Foreskin fibroblast (primary cell): ENCODE measurements at places on chromosomes 7 and 10.
A peak's percentile ranks its signal among the peaks of the same experiment; 100 is the strongest.

DNA sequence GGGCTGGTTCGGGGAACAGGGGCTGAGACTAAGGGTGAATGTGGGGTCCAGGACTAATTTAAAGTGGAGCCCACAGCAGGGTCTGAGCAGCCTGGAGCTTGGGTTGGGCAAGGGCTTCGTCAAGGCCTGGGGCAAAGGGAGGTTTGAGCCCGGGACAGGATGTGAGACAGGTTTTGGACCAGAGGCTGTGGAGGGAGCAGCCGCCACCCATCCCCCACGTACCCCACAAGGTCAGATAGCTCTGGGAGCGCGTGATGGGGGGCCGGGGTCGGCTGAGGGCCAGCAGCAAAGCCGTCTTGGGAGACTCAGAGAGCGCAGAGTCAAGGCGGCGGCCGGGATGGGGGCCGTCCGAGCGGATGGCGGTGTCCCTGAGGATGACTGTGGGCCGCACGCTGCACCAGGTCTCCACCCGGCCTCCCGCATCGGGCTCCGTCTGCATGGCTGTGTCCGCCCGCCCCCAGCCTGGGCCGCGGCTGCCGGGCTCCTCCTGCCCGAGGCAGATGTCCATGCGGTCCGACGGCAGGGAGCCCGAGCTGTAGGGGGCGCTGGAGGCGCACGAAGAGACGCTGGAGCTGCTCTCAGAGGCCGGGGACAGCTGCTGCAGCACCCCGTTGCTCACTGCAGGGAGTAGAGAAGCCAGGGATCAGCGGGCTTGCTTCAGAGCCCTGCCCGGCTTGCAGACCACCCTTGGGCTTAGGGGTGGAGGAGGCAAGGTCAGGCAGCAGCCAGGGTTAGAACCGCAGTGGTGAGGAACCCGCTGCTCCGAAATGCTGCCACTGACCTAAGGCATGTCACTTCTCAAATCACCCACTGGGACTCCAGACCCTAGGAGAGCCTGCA, 12.1 kb downstream of the PDZD7 start:
- DNase-seq: peak; percentile 94

- no peak for DNase-seq
Observed at GRCh38 chr7:54687462-54688212, 71.4 kb downstream of the SEC61G start.

GRCh38 chr7:98420966-98421612, 20.2 kb upstream of the BAIAP2L1 start:
- DNase-seq: no peak

DNA sequence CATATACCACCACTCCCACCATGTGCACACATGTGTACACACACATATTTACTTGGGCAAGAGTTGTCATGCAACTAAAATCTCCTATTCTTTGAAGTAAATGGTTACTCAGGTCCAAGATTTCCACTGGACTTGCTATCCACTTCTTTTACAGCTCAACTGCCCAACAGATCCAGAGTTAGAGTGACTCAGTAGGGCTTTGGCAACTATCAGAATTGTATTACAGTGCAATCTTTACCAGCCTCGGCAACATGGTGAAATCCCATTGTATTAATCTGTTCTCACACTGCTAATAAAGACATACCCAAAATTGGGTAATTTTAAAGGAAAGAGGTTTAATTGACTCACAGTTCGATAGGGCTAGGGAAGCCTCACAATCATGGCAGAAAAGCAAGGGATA, 51.9 kb upstream of the ABLIM1 start:
- DNase-seq: peak; percentile 79

DNA sequence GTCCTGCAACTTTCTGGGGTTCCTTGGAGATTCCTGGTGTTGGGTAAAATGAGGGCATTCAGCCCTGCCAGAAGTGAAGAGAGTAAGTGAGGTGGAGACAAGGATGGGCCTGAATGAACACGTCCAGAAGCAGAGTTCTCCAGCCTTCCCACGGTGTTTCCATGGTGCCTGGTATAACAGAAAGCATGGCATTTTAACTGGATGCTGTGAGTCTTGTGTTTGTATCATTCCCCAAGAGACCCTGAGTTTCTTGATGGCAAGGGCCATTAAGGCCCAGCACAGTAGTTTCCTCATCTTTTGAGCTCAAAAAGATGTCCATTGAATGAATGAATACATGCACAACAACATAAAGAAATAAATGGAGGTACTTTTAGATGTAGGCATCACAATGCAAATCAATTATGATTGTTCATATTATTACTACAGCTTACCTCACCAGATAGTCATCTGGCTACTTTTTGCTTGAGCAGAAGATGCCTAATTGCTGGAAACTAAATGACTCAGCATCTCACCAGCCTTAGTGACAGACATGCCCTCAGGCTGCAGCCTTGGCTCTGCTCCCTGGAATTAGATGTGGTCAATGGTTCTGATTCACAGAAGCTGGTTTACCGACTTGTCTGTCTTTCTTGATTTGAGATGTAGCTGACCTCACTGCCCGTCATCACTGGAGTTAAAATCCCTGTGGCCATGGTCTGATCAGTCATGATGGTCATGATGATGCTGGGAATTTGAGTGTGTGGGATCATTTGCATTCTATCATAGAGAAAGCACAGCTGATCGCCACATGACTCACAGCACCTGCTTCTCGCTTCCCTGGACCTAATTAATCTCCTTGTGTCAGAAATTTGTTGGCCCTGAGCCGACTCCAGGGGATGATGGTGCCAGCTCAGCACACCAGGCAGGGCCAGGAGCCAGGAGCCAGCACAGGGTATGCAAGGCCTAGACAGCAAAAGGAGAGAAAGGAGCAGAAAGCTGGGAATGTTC, 83.9 kb downstream of the CXCL12 start:
- DNase-seq: peak; percentile 94

- DNase-seq: no peak
Observed at GRCh38 chr7:50305583-50306493, 1.3 kb downstream of the IKZF1 start.

- DNase-seq: no peak
Observed at GRCh38 chr7:138295049-138295637, 164.9 kb upstream of the TRIM24 start.

DNA sequence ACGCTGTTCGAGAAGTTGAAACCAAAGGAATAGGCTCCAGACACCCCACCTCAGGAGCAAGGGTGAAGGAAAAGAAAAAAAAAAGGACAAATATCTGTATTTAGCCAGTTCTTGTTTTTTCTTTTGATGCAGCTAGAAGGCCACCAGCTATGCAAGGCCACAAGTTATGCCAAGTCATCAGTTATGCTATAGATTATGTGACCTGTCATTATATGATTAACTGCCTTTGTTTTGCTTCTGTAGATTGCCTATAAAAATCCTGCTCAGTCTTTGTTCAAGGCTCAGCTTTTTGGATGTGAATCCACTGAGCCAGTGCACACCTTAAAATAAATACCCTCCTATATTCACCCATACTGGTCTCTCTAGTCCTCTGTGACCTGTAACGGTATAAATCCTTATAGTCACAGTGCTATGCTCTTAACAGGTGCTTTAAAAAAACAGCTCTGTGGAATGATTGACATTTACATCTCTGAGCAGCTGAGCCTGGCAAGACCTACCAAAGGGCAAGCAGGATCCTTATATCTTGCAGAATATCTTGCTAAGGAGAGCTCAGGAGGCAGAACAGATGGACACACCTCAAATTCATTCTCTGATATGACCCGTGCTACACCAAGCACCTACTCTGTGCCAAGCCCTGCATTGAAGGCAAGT, 20.4 kb downstream of the MAT1A start:
- no peak for DNase-seq

DNA sequence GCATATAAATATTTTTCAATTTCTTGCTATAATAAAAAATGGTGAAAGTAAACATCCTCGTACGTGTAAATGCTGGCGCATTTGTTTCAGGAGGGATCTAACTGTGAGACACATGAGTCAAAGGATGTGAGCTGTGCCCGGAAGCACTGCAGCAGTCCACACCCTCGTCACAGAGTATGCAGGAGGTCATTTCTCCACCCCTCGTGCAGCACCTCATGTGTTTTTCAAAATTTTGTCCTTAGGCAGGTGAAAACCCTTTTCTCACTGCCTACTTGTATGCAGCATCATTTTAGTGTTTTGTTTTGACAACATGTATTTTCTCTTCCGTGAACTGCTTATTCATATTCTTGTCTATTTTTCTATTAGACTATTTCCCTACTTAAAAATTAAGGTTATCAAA, 162.7 kb downstream of the AVL9 start:
- no peak for DNase-seq

GRCh38 chr7:44377681-44378421, 52.5 kb upstream of the CAMK2B start:
- DNase-seq: peak; percentile 22

DNA sequence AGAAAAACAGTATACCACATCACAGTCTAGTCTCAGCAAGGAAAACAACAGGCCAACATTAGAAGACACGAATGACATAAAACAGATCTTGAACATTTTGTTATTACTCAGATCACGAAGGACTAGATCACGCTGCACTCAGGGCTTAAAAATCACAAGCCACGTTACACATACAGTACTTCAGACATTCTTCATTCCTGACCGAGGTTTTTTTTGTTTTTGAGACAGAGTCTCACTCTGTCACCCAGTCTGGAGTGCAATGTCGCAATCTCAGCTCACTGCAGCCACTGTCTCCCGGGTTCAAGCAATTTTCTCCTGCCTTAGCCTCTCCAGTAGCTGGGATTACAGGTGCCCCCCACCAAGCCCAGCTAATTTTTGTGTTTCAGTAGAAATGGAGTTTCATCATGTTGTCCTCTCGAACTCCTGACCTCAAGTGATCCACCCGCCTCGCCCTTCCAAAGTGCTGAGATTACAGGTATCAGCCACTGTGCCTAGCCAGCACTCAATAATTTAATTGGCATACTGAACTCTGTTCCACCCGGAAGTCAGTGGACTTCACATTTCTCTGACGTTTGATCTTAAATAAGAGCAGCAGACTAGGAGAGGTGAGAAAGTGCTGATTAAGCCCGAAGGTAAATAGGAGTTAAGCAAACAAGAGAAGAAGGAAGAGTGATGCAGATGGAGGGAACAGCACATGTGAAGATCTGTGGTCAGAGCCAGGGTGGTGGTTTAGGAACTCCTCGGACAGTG, 3.5 kb downstream of the AIMP2 start:
- DNase-seq: no peak

GRCh38 chr10:12056748-12057147, 12.0 kb upstream of the DHTKD1 start:
- DNase-seq: no peak

- peak; percentile 23 for DNase-seq
Observed at GRCh38 chr7:86939197-86939814, 120.1 kb downstream of the ELAPOR2 start.

GRCh38 chr10:98391065-98391464, 23.9 kb downstream of the PYROXD2 start:
- no peak for DNase-seq
